RCC 7860 (cell line): ENCODE measurements at places on chromosomes 16 and 17.
A peak's percentile ranks its signal among the peaks of the same experiment; 100 is the strongest.

- DNase-seq = no peak
Observed at GRCh38 chr17:14381606-14382005, 80.7 kb downstream of the HS3ST3B1 start.

- DNase-seq = no peak
Observed at GRCh38 chr16:84659656-84660300, 11.5 kb downstream of the KLHL36 start.

DNA sequence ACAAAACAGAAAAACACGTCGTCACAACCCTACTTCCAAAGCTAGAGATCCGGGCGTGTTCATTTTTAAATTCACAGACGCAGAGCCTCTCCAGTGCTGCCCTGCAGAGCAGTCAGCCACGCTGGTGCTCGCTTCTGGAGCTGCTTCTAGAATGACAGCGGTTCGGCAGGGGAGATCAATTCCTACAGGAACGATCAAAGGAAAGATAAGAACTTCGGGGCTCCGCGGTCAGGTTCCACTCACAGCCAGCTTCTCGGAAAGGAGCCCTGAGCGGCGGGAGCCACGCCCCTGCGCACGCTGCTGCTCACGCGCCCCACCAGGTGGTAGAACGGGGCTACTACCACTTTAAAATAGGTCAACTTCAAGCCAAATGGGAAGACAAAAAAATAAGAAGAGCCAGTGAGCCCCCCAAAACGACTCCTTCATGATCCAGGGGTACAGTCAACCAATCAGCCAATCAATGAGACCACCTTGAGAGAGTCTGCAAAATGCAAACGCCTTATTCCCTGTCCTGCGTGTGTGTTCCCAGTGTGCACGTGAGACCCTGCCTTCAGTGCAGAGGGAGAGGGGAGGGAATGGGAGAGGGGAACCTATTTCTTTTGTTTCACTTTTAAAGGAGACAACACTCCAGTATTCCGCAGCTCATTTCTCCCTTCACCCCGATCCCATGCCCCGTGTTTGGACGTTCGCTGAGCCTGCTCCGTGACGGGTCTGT, 209.7 kb downstream of the RBFOX3 start:
- peak; percentile 31 for DNase-seq

- no peak for DNase-seq
Observed at GRCh38 chr16:89924925-89925307, 1.8 kb downstream of the TUBB3 start.

DNA sequence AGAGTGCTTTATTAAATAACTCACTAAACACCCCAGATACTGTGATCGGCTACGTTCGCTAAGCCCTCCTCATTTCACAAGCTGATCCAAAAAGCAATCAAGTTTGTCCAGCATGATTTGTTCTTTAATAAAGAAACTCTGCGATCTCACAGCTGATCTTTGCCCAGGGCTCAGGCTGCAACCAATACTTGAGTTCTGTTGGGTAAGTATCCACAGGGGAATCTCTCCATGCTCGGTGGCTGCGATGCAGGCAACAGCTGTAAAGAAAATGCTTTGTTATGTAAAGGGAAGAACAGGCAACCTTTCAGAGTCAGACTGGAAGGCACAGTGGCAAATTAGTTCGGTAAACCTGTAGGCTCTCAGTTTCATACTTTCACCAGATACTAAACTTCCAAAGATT, 67.5 kb downstream of the SHISA6 start:
- DNase-seq = no peak

GRCh38 chr16:89322321-89323119, 105.0 kb downstream of the ZNF778 start:
- peak; percentile 44 for DNase-seq

DNA sequence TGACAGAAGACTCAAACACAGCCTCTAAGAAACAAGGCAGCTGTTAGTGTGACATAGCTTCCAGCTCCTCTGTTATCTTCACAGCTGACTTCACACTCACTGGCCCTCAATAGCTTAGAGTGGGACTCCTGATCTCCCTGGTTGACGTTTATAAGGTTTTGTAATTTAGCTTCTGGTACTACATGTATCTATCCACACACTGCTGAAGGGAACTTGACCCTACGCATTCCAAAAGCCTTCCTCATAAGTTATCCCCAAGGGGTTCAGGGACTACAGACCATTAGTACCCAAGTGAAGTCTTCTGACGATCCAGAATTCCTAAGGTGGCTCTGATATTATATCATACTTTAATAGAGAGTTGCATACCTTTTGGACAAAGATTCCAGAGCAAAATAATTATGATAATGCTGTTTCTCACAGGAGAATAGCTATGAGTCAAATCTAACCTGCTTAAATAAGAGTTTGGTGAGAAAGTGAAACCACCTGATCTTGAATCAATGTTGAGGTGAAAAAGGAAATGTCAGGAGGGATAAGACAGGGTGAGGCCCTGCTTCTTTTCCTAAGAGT, 14.5 kb downstream of the ACACA start:
- DNase-seq = peak; percentile 78

- no peak for DNase-seq
Observed at GRCh38 chr17:38882870-38883269, 13.0 kb downstream of the LASP1 start.

DNA sequence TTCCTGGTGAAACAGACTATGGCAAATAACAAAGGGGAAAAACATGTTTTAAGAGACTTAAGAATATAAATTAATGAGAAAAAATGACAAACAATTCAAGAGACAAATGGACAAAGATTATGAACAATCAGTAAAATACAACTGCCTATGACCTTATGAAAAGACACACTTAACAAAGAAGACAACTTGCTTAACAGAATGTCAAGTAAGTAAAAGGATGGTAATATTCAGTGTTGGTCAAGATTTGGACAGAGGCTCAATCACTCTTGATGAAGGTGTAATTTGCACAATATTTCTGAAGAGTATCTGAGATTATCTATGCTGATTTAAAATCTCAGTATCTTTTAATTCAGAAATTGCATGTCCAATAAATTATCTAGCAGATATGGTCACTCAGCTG, 34.4 kb downstream of the CREBBP start:
- DNase-seq = no peak

- no peak for DNase-seq
Observed at GRCh38 chr16:86740298-86740697, 161.9 kb downstream of the FOXL1 start.

DNA sequence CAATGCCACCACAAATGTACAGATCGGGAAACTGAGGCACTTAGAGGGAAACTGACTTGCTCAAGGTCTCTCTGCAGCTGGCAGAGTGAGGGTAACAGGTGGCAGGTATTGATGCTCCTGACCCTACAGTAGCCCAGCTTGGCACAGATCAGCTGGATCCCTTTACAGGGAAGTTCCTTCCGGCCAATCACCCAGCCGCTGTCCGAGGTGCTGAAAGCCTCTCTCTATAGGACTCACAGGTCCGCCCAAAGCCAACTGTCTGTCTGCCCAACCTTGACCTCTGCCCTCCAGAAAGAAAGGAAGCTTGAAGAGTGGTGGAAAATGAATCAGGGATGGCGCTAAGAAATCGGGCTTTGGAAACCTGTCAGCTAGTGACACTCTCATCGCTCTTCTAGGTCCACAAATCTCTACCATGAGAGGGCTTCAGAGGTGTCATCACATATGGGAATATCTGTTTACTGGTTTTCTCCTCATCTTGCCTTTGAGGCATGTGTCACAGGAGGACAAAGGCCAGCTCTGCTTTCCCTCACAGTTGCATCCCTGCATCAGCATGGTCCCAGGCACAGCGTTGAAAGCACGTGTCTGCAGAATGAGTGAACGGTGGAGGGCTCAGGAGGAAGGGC, 246.2 kb downstream of the KATNIP start:
- no peak for DNase-seq

DNA sequence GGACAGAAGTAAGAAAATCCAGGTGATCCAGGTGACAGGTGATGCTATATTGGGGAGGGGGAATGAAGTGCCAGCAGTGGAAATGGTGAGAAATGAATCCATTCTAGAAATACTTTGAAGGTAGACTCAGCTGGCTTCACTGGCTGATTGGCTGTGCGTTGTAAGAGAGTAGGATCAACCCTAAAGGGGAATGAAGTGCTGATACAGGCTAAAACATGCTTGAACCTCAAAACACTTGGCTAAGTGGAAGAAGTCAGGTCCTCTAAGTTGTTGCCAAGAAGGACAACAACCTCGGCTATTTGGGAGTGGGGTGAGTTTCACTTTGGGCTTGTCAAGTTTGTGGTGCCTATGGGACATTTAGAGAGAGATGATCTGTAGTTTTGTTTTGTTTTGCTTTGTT, 24.1 kb upstream of the SCNN1B start:
- no peak for DNase-seq

GRCh38 chr16:629185-629832, 1.5 kb upstream of the WFIKKN1 start:
- no peak for DNase-seq

DNA sequence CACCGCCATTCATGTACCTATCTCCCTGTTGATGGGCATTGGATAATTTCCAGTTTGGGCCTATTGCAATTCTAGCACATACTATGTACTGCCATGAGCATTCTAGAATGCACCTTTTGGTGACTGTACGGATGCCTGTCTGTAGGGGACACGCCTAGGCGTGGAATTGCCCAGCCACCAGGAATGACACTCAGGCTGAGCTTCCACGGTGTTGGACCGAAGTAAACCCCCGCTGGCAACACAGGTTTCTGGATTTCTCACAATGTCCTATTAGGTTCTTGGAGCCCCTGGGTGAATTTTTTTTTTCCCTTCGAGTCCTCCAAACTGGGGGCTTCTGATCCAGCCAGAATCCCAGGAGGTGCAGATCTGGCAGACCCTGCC, 146.6 kb downstream of the IRF8 start:
- no peak for DNase-seq

DNA sequence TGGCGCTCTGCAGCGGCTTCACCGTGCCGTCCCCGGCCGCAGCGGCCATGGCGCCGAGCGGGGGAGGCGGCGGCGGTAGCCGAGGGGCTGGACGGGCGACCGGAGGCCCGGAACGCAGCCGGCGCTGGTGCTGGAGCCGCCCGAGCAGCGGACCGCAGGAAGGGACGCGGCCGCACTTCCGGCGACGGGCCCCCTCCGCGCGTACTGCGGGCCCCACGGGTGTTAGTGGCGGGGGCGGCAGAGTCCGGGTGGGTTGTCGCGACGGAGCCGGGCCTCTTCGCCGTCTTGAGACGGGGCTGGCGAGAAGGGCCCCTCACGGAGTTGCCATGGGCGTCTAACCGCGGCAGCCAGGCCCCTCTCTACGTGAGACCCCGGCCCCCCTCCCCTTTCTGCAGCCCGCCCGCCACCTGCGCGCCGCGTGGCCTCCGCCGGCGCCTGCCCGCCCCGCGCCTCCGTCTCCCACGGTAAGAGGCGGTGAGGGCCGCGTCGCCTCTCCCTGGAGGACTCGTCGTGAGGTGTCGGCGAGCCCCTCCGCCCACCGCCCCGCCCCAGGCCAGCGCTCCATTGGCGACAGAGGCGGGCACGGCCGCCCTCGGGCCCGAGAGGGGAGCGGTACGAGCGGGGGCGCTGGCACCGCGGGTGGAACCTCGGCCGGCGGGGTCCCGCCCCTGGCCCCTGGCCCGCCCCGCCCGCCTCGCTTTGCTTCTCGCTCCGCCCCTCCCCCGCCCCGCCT, at the start of the genes VPS9D1 and ZNF276:
Gene VPS9D1, minus strand, starts transcription at position 86 of the 733 bp plus-strand sequence. Its CDS starts 37 bp downstream, at position 49.
Gene ZNF276, plus strand, starts transcription at position 725 of the 733 bp plus-strand sequence. CDS start 104 bp downstream, outside the sequence.
- peak; percentile 53 for DNase-seq

- no peak for DNase-seq
Observed at GRCh38 chr17:62101090-62101489, 36.0 kb upstream of the MED13 start.

GRCh38 chr16:67194260-67194659, 2.3 kb downstream of the E2F4 start:
- DNase-seq = no peak

- peak; percentile 3 for DNase-seq
Observed at GRCh38 chr17:49920030-49920769, 48.8 kb upstream of the DLX4 start.

GRCh38 chr16:16016388-16016964, 67.1 kb downstream of the ABCC1 start:
- DNase-seq = no peak

- no peak for DNase-seq
Observed at GRCh38 chr16:14004031-14004728, 66.9 kb upstream of the MRTFB start.

- DNase-seq = peak; percentile 35
Observed at GRCh38 chr16:88769617-88770460, 15.2 kb downstream of the PIEZO1 start.

GRCh38 chr17:53191878-53192277, 630.8 kb upstream of the KIF2B start:
- DNase-seq = no peak

DNA sequence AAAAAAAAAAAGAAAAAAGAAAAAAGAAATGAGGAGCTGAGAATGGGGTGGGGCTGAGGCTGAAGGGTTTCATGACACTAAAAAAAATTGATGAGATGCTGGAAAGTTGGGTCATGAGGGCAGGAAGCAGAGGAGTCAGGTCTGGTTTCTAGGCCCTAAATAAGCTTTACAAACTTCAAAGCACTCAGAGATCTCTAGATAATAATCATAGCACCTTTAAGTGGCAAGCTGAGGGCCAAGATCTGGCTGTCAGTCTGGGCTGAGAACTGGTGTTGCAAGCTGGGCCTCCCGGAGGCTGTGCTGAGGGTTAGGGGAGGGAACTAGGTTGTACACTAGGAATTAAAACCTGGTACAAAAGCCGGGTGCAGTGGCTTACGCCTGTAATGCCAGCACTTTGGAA, 6.4 kb downstream of the ZNF764 start:
- DNase-seq = no peak

- DNase-seq = no peak
Observed at GRCh38 chr16:48681520-48681919, 71.5 kb upstream of the N4BP1 start.

DNA sequence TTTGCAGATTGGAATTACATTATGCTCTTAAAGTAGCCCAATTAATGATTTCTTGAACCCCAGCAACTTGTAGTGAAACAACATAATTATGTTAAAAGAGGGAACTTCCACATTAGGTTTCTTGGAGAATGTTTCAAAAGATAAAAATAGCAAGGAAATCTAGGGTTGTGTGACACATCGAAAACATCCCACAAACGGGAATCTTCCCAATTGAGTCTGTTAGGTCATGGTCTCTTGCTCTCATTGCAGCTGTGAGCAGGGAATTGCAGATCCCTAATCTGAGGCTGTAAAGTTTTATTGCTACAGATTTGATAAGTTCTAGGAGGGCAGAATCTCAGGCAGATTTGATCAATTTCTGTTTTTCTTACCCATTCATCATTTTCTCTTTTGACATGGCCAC, 6.7 kb upstream of the LPO start:
- peak; percentile 38 for DNase-seq
